T-helper 2 cell treated with Interferon-gamma antibody and Interleukin-4, amounts not matched to agents 100 ng/mL and 5 ng/mL, for 36 hours (primary cell): ENCODE measurements at places on chromosomes 3 and 15. TPM values are rescaled to one million over a fixed set of nuclear protein-coding genes. Genes with fewer than 3 reads are reported as not detected.

The PLA2G4D gene
- total RNA-seq, result not detected in 2 replicates

The CYP8B1 gene
- total RNA-seq, result not detected in 2 replicates

The CFAP161 gene
- 0.11 TPM in 1 of 2 replicates, not detected in the other for total RNA-seq

The SCAANT1 gene
- not detected in 2 replicates for total RNA-seq

The COL8A1 gene
- 0.07 TPM in 1 of 2 replicates, not detected in the other for total RNA-seq

The NKIRAS1 gene
- total RNA-seq, result 1.1 and 1.6 TPM in 2 replicates

The TMEM89 gene
- total RNA-seq, result 0.77 and 1.4 TPM in 2 replicates

The TRH gene
- total RNA-seq, result not detected in 2 replicates

The GPR160 gene
- 9.5 and 9.6 TPM in 2 replicates for total RNA-seq

The NEK10 gene
- 1.5 TPM in 2 replicates for total RNA-seq

The ALPK3 gene
- 0.30 and 0.80 TPM in 2 replicates for total RNA-seq

The KNG1 gene
- not detected in 2 replicates for total RNA-seq

The ITGB5 gene
- 0.34 TPM in 1 of 2 replicates, not detected in the other for total RNA-seq

The NRG4 gene
- total RNA-seq, result not detected in 2 replicates

The MITF gene
- 0.41 TPM in 1 of 2 replicates, not detected in the other for total RNA-seq

The CFAP100 gene
- not detected in 2 replicates for total RNA-seq

The SLC12A8 gene
- 0.18 and 0.32 TPM in 2 replicates for total RNA-seq

The EXD1 gene
- not detected in 2 replicates for total RNA-seq

The C3orf62 gene
- 11.6 and 12.7 TPM in 2 replicates for total RNA-seq

The FRMD4B gene
- total RNA-seq, result 19.9 and 20.9 TPM in 2 replicates

The RGMA gene
- not detected in 2 replicates for total RNA-seq

The CCDC191 gene
- total RNA-seq, result 3.0 TPM in 2 replicates

The AGBL1 gene
- not detected in 2 replicates for total RNA-seq

The FEZF2 gene
- not detected in 2 replicates for total RNA-seq

The HCLS1 gene
- total RNA-seq, result 336 and 340 TPM in 2 replicates

The ZKSCAN7 gene
- total RNA-seq, result 0.61 and 0.64 TPM in 2 replicates

The TMIE gene
- 0.23 TPM in 1 of 2 replicates, not detected in the other for total RNA-seq

The GATM gene
- 1.3 and 1.4 TPM in 2 replicates for total RNA-seq

The CPN2 gene
- not detected in 2 replicates for total RNA-seq

The PAQR5 gene
- total RNA-seq, result not detected in 2 replicates

The DAZL gene
- 0.07 TPM in 1 of 2 replicates, not detected in the other for total RNA-seq

The SUSD5 gene
- total RNA-seq, result not detected in 2 replicates

The ZMYND10 gene
- 3.6 and 4.6 TPM in 2 replicates for total RNA-seq

The LRRN1 gene
- 0.16 TPM in 1 of 2 replicates, not detected in the other for total RNA-seq

The ZNF619 gene
- total RNA-seq, result 9.1 and 10.3 TPM in 2 replicates

The OR5H6 gene
- total RNA-seq, result not detected in 2 replicates

The LARP6 gene
- not detected in 2 replicates for total RNA-seq

The ALAS1 gene
- total RNA-seq, result 74.4 and 77.3 TPM in 2 replicates

The HTR3D gene
- total RNA-seq, result not detected in 2 replicates

The A4GNT gene
- total RNA-seq, result not detected in 2 replicates
